ENCODE measurements at places on chromosomes 3 and 15.

DNA sequence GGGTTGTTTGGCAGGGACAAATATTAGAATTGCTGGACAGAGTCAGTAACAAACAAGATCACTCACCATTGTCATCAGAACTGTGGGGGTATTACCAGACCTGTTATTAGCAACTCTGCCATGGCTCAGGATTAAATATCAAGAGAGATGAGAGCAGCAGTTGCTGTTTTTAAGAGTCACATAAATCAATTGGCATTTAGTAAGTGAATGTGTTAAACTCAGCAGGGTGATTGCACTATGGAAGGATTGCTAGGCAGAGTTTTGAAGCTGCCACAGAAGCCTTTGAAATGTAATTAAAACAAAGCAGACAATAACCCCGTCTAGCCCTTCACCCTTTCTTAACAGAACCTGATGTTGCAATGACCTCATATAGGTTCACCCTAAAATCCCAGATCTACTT is 238.8 kb downstream of the GAP43 start:
- no peak for DNase-seq

DNA sequence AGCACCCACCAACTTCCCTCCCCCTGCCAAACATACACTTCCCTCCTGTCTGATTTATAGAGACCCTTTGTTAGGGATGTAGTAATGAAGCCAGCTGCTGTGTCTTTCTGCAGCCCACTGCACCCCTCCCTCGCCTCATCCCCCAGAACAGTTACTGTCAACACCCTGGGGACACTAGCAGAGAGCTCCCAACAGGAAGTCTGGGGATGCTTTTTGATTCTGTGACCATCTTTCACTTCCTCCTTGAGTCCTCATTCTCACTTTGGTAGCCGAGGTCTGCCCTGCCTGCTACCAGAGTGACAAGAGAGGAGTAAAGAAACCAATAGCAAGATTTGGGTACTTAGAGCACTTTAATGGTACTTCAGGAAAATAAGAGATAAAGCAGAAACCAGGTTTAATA is 201.6 kb downstream of the SATB1 start:
- DNase-seq, result no peak

DNA sequence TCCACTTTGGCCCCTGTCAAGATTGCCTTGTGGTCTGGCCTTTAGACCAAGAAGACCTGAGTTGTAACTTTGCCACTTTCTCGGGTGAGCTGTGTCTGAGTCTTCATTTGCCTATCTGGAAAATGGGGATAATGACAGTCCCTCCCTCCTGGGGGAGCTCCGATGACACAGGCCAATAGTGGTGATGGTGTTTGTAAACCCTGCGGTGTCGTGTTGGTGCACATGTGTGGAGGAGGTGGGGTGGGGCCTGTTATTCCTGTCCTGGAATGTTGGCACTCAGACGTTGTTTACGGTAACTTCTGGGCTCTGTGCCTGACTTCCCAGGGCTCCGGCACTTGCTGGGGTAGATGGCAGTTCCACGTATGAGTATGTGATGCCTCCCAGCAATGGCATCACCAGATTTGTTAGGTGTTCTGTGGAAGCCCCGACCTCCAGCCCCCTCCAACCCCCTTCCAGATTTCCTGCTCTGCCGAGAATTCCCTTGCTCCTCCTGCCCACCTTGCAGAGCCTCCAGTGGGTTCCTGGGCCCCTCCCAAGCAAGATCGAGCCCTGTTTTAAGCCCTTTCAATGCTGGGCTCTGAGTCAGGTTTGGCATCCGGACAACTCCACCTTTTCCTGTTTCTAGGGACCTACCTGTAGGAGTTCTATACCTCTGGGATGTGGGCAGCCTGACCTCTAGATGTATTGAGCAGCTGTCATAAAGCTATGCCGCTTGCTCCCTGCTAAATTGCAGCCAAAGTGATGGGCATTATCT is 31.4 kb downstream of the HRH1 start:
- DNase-seq, result no peak

GRCh38 chr15:92527197-92527596 is 128.4 kb downstream of the FAM174B start:
- no peak for DNase-seq

GRCh38 chr3:114411811-114412803 is 118.3 kb downstream of the TIGIT start:
- no peak for DNase-seq

DNA sequence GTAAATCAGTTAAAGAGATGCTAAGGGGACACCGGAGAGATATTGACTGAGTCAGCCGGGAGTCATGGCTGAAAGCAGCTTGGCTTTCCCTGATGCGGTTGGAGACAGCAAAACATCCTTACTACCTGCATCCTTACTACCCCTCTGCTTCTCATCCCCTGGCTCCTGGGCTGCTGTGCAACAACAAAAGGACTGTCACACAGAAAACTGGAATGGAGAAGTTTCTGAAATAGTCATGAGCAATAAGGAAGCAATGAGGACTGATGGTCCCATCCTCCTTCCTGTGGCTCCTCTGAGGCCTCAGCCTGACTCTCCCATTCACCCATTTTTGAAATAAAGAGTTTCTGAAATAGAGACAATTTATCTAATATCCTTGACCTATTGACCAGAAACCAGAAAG is 1.1 kb downstream of the HCLS1 start:
- DNase-seq, result no peak

DNA sequence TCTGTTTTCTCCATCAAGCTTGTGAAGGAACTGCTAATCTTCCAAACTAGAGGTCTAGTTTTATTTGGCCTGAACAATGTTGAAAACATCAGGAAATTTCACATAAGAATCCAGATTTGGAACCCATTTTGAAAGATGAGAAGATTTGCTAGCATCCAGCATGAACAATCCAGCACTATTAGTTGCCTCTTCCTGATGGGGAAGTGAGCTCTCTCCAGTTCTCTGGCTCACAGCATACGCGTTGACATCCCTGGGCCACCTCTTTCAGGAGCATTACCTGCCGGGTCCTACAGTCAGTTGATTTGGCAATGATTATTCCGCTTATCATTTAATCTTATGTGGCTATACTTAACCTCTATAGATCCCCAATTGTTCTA is 10.9 kb downstream of the GPR87 start:
- no peak for DNase-seq

DNA sequence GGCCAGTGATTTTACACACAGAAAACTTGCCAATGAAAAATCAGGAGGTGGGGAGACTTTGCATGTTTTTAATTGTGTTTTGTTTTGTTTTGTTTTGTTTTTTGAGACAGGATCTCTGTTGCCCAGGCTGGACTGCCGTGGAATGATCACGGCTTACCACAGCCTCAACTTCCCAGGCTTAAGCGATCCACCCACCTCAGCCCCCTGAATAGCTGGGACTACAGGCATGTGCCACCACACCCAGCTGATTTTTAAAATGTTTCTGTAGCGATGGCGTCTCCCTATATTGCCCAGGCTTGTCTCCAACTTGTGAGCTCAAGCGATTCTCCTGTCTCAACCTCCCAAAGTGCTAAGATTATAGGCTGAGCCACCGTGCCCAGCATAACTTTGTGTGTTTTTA is 46.0 kb downstream of the MEIS2 start:
- no peak for DNase-seq

All from cerebellar nuclear complex (tissue), 1 donor.